Cortex of kidney (tissue), 1 donor: ENCODE measurements at places on chromosomes 5 and 9.

GRCh38 chr9:110343551-110343950 lies 5.9 kb upstream of the TXNDC8 start:
- no peak for DNase-seq

DNA sequence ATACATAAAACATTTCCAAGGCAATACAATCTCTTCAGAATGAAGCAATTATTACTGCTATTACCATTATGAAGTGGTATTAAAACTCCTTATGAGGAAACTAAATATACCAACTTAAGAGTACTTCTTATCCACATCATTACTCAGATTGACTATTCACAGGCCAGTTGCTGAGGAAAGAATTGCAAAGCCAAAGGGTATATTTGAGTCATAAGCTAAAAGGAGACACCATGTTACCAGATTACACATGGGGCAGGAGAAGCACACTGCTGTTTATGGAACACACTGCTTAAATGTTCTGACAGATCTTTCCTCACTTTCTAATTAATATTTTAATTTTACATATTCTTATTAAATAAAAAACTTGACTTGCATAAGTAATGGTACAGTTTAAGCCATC lies 1726.4 kb upstream of the NUDT12 start:
- no peak for DNase-seq

DNA sequence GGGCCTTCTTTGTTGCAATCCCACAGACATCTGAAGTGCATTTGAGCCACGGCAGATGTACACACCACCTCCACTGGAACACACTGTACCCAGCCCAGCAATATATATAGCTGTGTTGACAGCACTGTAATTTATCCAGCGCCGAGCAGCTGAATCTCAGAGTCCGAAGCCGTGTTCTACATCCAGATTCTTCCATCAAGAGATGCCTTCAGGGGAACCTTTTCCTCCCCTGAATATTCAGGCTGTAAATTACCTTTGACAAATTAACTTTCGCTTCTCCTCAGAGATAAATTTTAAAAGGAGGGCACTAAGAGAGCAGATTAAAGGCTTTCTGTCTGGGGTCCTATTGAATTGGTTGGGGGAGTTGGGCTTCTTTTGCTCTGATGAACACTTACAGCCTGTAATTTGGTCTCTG lies 76.4 kb downstream of the ROR2 start:
- DNase-seq, result no peak

DNA sequence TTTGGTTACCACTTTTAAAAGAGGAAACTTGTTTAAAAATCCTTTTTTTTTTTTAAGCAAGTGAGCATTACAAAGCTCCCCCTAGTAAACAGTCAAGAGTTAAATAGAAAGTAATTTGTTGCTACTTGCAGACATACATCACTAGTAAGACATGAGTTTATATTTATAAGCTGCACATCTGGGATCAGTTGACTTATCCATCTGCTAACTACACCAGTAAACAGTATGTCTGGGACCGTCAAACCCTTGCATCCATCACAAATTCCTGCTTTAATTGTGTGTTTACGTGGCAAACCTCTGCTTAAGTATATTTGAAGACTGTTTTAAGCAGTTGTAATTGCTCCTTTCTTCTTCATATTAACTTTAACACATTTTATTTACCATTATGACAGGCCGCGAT lies 146.8 kb downstream of the EBF1 start:
- DNase-seq, result no peak

- DNase-seq, result no peak
Measured at GRCh38 chr5:77231471-77232138, 21.1 kb downstream of the PDE8B start.

DNA sequence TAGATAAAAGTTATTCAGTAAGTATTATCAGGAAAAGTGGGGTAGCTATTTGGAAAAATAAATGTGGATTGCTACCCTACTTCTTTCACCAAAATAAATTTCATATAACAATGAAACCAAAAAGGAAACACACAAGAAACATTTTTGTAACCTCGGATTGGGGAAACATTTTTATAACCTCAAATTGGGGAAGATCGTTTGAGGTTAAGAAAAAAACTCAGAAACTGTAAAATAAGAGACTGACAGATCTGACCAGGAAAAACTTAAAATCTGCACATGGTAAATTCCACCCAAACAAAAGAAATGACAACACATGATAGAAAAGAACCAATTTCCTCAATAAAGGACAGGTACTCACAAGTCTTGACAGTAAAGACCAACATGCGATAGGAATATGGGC lies 13.5 kb downstream of the EFCAB9 start:
- no peak for DNase-seq

DNA sequence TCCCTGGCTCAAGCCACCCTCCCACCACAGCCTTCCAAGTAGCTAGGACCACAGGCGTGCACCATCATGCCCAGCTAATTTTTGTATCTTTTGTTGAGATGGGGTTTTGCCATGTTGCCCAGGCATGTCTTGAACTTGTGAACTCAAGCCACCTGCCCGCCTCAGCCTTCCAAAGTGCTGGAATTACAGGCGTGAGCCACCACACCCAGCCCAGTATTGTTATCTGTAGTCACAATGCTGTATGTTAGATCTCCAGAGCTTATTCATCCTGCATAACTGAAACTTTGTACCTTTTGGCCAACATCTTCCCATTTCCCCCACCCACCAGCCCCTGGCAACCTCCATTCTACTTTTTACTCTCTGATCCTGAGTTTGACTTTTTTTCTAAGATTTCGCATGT lies 37.5 kb downstream of the CREBRF start:
- DNase-seq, result no peak

- no peak for DNase-seq
Measured at GRCh38 chr5:14035859-14036503, 91.5 kb upstream of the DNAH5 start.

GRCh38 chr5:457195-457961 lies 14.4 kb downstream of the EXOC3 start:
- no peak for DNase-seq

- DNase-seq, result no peak
Measured at GRCh38 chr5:180599590-180599914, 8.3 kb upstream of the SCGB3A1 start.

- DNase-seq, result no peak
Measured at GRCh38 chr9:136462664-136463063, 20.2 kb downstream of the SEC16A start.

- DNase-seq, result no peak
Measured at GRCh38 chr9:98254228-98255060, 1.0 kb downstream of the TBC1D2 start.

GRCh38 chr5:76081811-76082771 lies 1.1 kb upstream of the SV2C start:
- DNase-seq, result no peak

- DNase-seq, result no peak
Measured at GRCh38 chr5:148963664-148964063, 99.2 kb downstream of the SH3TC2 start.

DNA sequence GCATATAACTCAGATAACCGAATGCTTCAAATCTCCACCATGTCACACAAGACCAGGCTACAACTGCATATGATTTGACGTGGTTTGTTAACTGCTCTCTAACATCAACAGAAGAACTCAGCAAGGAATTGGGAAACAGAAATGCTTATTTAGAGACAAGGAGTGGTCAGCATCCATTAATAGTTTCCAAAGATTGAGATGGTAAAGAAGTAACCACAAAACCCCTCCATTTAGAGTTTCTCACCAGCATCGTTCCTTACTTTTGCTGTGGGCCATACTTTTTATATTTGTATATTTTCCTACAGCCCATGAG lies 25.2 kb downstream of the DPYSL3 start:
- DNase-seq, result no peak

- DNase-seq, result no peak
Measured at GRCh38 chr9:137434498-137435380, 6.4 kb downstream of the ENTPD8 start.

- no peak for DNase-seq
Measured at GRCh38 chr9:613771-614347, 227.6 kb upstream of the DMRT1 start.

DNA sequence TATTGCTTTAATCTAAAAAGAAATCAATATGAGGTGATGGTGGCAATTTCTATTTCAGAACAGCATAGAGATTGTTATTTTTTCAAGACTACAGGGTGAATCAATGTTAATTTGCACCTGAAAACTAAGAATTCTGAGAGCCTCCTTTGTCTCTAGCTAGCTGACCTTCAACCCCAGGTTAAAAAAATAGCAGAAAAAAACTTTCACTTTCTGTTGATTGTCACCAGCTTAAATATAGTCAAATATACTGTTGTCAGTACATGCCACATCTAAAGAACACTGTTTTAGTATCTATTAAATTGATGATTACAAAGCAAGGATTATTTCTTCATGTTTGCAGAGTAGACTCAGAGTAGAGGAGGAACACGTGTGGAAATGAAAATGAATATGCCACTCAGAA lies 1371.4 kb downstream of the MAT2B start:
- no peak for DNase-seq

- DNase-seq, result no peak
Measured at GRCh38 chr9:136372561-136373299, 739 bp downstream of the CARD9 start.

DNA sequence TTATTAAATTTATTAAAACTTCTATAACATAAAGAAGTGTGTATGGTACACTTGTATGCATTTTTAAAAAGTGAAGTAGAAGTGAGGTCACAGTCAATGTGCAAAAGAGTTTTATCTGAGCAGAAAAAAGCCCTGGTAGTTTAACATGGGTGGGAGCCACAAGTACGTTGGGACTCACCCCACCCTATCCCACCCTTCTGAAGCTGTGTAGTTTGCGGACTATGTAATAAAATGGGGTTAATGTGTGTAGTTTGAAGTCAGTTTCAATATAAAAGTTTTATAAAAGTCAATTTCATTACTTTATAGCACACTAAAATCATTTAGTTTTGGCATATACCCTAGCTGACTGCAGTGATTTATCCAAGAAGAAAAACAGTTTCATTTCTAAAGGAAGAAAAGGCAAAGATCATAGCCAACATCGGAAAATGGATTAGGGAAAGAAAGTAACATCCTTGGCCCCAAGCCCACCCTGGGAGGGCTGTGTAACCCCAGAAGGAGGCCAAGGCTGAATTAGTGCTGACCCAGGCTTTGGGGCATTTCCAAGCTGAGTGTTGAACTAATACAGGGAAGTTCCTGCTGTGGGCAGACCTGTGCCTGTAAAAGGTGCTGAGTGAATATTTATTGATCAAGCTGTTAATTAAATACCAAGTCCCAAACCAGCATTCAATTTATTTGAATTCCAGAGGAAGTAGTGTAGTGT lies 398.6 kb upstream of the ADAMTSL1 start:
- DNase-seq, result no peak

DNA sequence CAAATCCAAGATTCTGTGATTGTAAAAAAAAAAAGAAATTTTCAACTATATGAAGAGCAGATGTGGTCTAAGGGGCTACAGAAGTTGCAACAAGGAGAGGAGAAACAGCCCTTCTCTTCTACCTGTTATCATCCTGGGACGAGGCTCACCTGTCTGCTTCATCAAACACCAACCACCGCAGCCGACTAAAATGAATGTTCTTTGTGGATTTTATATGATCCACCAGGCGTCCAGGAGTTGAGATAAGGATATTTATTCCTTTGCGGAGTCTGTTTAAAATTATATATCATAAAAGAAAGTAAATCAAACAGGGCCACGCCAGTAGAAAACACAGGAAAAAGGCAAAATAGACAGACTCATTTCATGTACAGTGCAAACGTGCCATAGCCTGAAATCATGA lies 21.5 kb downstream of the DDX31 start:
- DNase-seq, result no peak

- no peak for DNase-seq
Measured at GRCh38 chr9:97501177-97501971, at the start of gene TMOD1. Gene TMOD1, plus strand, starts transcription at chr9:97501666. Its CDS starts 22,523 bp downstream, at chr9:97524189.

DNA sequence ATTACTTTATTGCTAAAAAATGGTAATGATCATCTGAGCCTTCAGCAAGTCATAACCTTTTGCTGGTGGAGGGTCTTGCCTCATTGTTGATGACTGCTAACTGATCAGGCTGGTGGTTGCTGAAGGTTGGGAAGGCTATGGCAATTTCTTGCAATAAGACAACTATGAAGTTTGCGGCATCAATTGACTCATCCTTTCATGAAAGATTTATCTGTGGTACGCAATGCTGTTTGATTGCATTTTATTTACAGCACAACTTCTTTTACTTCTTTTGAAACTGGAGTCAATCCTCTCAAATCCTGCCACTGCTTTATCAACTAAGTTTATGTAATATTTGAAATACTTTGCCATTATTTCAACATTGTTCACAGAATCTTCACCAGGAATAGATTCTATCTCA lies 58.3 kb upstream of the ACO1 start:
- no peak for DNase-seq

- no peak for DNase-seq
Measured at GRCh38 chr5:10343486-10343885, 10.0 kb upstream of the MARCHF6 start.

DNA sequence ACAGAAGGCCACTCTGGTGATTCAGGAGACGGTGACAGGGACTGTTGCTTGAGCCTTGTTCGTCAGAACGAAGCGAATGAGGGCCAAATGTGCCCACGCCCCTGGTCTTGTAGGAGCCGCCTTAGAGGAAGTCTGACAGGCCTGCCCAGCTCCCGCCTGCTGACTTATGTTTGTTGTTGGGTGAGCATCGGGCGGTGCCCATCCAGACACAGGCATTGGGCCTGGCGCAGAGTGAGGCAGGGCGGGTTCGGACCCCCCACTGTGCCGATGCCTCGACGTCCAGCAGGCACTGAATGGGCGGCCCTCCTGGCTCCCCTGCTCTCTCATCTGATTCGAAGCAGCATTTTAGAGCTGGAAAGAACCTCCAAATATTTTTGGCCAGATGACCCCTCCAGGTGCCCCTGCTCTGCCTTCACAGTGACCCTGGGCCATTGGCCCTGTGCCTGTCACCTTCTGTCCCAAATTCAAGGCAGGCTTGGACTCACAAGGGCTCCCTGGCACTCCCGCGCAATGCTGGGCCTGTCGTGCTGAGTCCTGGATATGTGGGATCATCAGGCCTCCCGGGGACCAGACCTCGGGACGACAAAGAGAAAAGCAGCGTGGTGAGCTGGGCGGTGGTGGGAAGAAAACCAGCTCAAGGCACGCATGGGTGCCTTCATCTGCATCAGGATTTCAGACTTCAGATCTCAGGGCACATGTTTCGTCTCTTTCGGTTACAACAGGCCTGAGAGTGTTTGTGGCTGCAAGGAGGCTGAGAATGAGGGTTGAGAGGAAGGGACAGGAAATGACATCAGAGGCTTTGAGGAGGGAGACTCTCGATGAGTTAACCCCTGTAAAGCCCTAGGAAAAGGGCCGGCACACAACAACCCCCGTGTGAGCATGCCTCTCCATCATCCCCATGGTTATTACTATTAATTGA lies 37.1 kb upstream of the OLFM1 start:
- no peak for DNase-seq
